ENCODE measurements at places on chromosomes 13 and 19.
A peak's percentile ranks its signal among the peaks of the same experiment; 100 is the strongest.

GRCh38 chr13:23160638-23161480 is 19.9 kb upstream of the SGCG start:
- DNase-seq: no peak

- no peak for DNase-seq
These were observed 26.8 kb upstream of the STARD13 start for GRCh38 chr13:33312150-33312860.

DNA sequence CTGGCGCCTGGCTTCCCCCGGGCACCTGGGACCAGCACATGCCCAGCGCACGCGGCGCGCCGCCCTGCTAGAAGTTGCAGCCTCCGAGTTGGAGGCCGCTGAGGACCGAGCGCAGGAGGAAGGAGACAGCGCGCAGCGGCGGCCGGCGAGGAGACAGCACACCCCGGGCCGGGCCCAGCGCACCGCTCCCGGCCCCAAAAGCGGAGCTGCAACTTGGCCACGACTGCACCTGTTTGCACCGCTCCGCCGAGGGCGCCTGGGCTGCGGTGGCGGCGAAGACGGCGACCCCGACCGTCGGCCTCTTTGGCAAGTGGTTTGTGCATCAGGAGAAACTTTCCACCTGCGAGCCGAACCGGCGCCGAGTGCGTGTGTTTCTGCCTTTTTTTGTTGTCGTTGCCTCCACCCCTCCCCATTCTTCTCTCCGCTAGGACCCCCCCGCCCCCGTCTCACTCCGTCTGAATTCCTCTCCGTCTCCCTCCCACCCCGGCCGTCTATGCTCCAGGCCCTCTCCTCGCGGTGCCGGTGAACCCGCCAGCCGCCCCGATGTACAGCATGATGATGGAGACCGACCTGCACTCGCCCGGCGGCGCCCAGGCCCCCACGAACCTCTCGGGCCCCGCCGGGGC is at the start of gene SOX1:
TSS of gene SOX1 (plus strand) at position 34 of the 626 bp plus-strand sequence. CDS start at position 544, 510 bp downstream.
- no peak for DNase-seq

DNA sequence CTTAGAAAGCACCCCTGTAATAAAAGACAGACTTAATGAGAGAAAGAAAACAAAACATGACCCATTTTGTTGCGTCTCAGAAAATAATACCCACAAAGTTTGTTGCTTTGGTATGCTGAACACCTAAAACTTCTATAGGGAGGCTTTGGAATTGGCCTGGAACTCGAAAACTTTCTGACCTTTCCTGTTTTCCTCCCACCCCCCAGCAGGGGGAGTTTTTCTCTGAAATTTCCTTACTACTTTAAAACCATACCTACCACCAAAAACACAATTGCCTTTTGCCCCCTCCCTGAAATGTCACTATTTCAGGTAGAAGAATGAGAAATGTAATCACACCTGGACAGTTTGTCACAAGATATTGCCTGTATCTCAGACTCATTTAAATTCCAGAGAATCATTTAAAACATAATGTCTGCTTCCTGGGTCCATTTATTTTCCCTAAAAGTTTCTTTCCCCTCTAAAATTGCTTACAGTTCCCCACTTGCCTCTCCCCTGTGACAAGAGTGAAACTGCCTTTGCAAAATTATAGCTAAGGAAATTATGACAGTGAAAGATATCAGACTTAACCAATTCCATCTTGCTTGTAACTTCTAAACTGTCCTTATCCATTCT is 2700.2 kb downstream of the PCDH9 start:
- no peak for DNase-seq

- DNase-seq: no peak
These were observed 26.2 kb upstream of the CNMD start for GRCh38 chr13:52765611-52766390.

DNA sequence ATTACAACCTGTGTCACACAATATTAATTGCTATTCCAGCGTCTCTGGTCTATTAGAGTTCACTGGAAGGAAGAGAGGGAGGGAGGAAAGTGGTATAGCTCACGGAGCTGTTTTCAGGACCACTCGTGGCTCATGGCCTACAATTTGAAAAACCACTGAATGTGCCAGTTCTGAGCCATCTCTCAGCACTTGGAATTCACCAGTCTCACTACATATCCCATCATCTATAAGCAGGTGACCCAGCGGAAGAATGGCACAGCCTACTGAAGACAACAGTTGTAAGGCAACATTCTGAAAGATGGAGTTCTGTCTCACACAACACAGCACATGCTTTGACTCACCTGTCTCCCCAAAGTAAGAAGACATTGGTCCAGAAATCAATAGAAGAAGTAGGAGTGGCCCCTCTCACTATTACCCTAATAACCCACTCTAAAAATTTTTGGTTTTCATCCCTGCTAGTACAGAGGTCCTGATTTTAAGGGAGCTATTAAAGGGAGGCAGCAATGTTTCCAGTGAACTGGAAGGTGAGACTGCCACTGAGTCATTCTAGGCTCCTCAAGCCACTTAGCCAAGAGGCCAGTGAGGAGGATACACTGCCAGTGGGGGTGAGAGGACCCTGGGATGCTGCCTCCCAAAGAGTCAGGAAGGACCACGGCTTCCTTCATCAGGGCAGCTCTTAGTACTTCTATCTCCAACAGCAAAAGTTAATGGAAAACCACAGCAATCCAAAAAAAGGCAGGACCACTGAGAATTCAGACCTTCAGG is 50.0 kb upstream of the DOCK9 start:
- no peak for DNase-seq

DNA sequence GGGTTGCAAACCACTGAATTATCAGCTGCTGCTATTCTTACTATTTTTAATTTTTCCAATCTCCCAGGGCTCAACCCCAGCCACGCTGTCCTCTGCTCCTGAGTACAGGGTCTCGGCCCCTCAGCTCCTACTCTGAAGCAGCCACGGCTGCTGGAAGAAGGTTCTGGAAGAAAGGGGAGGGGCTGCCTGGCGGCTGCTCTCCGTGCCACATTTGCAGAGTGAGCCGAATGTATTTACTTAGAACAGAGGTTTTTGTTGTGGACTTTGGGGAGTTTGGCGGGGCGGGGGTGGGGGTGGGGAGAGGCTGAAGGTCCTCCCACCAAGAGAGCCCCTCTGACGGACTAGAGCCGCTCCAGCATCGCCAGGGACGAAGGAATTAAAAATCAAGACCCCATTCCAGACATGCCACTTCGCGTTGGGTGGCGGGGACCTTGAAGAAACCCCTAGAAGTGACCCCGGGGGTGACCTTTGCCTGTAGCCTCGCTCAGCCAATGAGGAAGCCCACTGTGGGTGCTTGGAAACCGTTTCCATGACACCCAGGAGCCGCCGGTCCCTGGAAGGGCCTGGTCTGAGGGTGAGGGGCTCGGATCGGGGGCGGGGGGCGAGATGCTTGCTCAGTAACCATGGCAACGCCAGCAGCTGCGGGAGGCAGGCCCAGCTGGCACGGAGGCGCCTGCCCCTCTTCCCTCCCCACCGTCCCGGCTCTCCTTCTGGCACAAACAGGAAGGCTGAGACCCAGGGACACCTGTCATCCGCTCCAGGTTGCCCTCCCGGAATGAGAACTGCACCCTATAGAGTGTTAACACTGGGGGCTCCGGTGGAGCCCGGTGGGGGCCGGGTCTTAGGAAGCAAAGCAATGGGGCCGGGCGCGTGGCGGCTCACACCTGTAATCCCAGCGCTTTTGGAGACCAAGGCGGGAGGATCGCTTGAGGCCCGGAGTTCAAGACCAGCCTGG is 54.2 kb upstream of the PTPRS start:
- DNase-seq: no peak

GRCh38 chr13:90414691-90415596 is 932.5 kb upstream of the MIR17HG start:
- DNase-seq: no peak

GRCh38 chr13:21018220-21018619 is 43.2 kb downstream of the LATS2 start:
- no peak for DNase-seq

DNA sequence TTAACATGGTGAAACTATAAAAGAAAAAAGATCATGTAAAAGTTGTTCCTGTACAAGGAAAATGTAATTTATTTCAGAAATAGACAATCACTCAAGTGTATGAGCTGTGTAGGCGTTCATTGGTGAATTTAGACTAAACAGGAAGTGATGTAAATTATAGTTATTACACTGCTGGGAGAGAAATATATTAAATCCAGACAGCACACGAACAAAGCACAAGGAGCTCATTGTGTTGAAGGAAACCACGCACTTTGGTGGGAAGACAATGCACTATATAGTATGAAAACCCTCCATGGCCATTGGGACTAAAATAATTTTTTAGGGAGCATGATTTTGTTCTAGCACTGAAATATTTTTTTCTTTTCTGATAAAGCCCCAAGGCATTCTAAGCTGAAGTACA is 450.5 kb downstream of the KLF12 start:
- DNase-seq: no peak

DNA sequence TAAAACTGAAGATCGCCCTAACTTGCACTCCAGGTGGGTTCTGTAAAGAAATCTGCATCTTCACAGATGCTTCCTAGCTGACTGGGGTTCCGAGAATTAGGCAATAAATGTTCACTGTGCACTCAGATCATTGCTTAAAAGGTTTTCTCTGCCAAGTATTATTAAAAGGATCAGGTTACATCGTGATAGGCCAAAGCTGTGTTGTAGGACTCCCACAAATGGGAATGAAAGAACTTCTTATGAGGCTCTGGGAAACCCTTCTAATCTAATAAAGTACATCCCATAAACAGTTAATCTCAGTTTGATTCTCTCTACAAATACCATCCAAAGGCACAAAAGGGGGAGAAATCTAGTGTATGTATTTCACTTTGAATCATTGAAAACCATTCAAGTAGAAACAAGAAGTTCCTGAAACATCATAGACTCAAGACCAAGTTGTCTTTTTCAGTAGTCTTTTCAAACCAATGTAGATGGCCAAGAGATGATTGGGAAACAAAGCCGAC is 7.1 kb upstream of the POU4F1 start:
- no peak for DNase-seq

GRCh38 chr19:6753178-6754031 is 13.8 kb downstream of the SH2D3A start:
- DNase-seq: peak; percentile 86

GRCh38 chr13:29648760-29649159 is 53.3 kb upstream of the SLC7A1 start:
- DNase-seq: no peak

GRCh38 chr13:40660692-40661091 is 5.7 kb downstream of the FOXO1 start:
- DNase-seq: no peak

GRCh38 chr19:17254636-17255035 is 8.9 kb upstream of the NR2F6 start:
- no peak for DNase-seq

DNA sequence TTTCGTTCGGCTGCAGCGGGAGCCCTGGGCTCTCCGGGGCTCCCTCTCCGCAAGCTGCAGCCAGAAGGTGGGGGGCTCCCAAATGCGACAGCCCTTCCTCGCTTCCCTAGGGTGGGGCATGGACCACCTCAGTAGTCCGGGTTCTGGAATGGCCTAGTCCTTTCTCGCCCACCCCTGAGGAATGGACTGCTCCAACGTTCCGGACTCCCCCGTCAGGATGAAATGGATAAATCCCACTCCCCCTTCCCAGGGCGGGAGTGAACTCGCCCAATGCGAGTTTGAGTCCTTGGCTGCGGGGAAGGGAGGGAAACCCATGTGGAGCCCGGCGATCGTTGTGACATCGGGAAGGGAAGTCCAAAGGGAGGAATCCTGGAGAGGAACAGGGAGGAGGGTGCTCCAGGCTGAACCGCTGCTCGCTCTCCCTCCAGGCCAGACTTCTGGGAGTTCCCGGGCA is 5.5 kb downstream of the HRC start:
- DNase-seq: no peak

- DNase-seq: peak; percentile 67
These were observed 1.2 kb upstream of the GPX4 start for GRCh38 chr19:1102407-1103131.

DNA sequence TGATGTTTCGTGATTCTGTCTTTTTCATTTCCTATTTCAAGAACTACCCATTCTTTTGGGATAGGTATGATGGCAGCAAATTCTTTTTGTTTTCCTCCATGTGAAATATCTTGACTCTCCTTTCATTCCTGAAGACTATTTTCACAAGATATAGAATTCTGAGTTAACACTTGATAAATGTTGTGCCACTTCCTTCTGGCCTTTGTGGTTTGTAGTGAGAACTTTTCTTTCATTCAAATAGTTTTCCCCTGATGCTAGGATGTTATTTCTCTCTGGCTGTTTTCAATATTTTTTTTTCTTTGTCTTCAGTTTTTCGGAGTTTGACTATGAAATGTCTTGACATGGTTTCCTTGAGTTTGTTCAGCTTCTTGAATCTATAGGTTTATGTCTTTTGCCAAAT is 8.3 kb upstream of the TUBGCP3 start:
- no peak for DNase-seq

GRCh38 chr19:18781885-18782527 is 9.1 kb downstream of the COMP start:
- no peak for DNase-seq

DNA sequence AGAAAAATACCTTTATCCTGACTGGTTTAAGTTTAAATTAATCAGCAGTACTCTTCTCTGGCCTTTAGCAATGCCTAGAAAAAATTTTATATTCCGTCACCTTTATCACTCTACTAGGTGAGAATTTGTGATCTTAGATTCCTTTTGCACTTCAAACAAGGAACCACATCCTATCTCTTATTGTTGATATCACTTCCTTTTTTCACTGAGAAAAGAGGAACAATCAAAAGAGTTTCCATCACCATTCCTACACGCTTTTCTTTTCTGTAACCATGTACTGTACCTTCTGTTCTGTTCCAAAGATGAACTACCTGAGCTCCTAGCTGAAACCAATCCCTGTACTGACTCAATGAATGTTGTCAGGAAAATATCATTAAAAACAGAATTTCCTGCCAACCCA is 1379.0 kb upstream of the MIR17HG start:
- DNase-seq: no peak

DNA sequence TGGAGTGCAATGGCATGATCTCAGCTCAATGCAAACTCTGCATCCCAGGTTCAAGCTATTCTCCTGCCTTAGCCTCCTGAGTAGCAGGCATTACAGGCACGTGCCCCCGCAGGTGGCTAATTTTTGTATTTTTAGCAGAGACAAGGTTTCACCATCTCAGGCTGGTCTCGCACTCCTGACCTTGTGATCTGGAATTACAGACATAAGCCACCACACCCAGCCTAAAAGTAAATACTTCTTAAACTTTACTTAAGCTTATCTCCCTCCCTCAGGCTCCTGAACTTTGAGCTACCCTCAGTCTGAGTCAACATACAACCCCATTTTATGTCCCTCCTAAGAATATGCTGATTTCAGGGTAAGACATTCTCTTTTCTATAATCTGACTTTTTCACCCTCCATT is 66.1 kb downstream of the ZNF486 start:
- DNase-seq: no peak

DNA sequence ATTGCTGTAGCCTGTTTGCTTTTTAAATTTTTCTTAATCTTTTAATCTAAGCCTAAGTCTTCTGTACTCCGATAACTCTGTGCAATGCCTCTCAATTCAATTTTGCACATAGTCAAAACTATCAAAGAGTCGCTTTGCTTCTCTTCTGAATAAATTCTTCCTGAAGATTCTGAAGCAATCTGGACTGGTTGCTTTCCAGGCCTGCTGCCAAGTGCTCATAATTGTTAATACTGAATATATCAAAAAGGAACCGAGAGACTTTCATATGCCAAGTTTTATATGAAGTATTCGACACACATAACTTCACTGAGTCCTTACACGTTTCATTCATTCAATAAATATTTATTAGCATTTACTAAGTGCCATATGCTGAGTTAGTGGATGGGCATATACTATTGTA is 91.3 kb downstream of the EDNRB start:
- DNase-seq: no peak

GRCh38 chr13:25588336-25589060 is 216.7 kb downstream of the ATP8A2 start:
- no peak for DNase-seq

- DNase-seq: no peak
These were observed 816 bp upstream of the PRKD2 start for GRCh38 chr19:46717716-46718143.

GRCh38 chr19:13053238-13053637 is 49.4 kb downstream of the LYL1 start:
- DNase-seq: no peak

Measured in stimulated activated CD4-positive, alpha-beta T cell treated with anti-CD3 and anti-CD28 coated beads, TNF-alpha, amount 100 ng/mL, for 24 hours (primary cell).